Hematopoietic multipotent progenitor cell treated with erythropoietin and hydrocortisone succinate and interleukin-3 and kit ligand, for 4 days (in vitro differentiated cells): ENCODE measurements at places on chromosomes 6 and 20.

DNA sequence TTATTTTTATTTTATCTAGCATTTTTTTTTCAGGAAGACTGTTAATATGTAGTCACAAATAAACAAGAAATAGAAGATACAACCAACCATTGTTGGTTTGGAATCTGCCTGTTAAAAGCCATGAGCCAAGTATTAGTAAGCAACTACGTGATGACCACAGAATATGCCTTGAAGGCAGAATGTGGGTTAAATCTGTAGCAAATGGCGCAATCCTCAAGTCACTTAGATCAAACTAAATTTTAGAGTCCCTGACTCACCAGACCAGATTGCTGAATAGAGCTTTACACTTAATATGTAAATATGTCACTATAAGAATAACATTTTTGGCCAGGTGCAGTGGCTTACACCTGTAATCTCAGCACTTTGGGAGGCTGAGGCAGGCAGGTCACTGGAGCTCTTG lies 800.1 kb upstream of the CITED2 start:
- DNase-seq = no peak

DNA sequence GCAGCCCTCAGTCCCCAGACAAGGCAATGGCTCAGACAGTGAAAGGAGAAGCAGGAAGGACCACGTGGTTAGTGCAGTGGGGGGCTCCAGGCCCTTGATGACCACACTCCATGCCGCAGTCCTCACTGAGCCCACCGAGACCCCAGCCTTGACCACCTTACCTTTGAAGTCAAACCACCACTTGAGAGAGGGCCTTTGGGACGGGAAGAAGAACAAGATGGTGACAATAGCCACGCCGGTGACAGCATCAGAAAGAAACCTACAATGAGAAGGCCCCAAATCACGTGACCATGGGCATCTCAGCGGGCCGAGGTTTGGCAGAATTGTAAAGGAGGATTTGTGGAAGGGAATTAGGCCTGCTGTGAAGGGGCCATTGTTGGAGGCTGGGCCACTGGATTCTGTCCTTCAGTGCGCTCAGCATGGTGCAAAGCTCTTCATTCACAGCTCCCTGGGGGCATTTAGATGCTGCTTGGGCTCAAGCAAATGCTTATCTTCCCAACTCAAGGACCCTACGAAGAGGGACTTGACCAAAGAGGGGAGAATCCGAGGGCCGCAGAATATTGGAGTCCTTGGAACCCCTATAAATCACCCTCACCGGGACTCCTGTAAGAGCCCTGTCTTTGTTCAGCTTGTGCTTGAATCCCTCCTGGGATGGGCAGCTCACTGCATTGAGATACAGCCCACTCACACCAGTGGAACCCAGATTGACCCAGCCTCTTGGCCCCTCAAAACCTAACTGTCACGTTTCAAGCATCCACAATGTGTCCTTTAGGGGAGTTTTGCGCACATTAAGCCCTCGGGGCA lies 33.2 kb upstream of the OCSTAMP start:
- DNase-seq = no peak

- DNase-seq = no peak
These were observed 588 bp upstream of the NCOA3 start for GRCh38 chr20:47501116-47501481.

DNA sequence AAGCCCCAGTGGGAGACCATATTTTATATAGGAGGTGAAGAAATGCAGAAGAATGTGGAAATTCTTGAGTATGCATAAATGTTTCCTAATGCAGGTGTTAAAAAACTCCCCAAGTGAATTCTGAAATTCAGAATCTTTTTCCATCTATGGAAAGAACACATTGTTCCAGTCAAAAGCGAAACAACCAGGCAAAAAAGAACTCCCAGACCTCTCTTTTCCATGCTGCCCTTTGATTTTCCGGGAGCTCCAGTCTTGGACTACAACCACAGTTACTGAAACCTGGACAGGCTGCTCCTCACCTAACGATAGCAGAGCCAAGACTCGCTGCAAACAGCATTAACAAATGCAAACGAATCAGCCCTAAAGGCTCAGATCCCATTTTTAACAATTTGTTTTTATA lies 108.7 kb upstream of the CNKSR3 start:
- no peak for DNase-seq

DNA sequence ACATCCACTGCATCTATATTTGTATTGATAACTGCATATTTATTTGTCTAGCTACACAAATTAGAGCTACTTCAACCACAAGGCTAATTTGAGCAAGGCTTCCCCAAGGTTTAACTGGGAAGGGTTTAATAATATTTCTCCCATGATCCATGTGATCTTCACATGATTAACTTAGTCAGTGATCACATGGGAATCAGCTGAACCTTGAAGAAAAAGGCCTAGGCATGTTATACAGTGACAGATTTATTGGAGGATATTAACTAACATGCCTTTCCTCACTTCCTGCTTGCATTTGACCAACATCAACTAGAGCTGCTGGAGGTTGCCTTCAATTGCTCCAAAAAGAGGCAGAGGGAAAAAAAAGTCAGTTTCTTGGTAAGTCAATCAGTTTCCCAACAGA lies 417.0 kb downstream of the HAO1 start:
- no peak for DNase-seq

DNA sequence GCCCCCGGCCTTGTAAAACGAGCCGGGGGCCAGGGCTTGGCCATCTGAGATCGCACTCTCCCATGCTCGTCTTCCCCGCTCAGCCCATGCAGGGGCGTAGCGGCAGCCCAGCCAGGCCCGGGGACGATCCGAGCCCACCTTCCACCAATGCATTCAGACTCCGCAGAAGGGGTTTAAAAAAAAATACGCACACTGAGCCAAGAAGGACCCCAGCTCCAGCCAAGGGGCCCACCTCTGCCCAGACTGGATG lies 320 bp downstream of the GSTA4 start:
- DNase-seq = no peak

DNA sequence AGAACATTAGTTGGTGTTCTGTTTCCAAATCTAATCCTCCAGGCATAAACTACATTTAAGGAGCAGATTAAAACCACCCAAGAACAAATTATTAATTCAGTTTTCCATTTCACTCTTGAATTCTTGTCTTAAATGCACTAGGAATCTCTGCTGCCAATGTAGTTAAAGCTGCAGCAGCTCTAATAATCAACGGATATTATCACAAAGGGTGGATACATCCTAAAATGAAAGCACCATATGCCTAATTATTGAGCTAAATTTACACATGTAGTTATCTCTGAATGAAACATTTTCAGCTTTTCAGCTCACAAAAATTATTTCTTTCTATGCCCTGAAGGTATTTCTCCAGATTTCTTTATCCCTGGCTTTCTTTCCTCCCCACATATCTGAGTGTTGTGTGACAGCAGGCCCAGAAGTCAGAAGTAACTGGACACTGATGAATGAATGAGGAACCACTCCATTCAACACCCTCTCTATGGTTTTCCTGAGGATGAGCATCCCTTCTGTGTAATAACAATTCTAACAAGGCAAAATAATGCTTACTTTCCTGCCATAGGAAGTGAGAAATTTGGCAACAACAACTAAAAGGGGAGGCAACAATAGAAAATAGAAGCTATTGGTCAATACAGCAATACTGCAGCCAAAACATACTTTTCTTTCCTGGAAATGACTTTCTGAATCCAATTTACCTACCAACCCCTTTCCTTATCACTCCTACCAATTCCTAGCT lies 14.9 kb downstream of the MAN1A1 start:
- DNase-seq = no peak

GRCh38 chr20:47281376-47281775 lies 75.1 kb downstream of the ZMYND8 start:
- DNase-seq = no peak

DNA sequence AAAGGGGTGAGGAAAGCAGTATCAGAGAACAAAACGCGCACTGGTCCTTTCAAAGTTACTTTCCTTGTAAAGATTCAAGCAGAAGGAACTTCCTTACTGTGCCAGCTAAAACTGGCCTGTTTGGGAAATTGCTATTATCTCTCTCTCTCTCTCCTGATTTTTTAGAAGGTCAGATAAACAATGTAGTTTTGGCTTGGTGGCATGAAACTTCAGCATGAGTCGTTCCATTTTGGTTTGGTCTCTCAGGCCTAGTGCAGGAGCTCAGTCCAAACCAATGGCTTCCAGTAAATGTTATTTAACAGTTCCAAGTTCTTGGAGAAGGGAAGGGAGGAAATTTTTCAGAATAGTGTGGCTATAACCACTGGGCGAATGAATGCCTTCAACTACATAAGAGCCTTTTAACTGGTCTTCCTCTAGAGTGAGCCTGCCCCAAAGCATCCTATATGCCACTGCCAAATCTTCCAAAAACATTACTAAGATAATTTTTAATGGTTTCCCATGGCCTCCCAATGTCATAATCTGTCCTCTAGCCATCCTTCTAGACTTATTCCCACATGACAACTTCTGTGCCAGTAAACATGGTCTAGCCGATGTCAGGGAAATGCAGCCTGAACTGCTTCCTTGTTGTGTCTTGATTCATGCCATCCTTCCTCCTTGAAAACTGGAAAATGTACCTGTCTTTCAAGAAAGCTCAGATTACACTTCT lies 9.1 kb upstream of the SNX9 start:
- DNase-seq = no peak

GRCh38 chr6:113901482-113901881 lies 44.3 kb downstream of the MARCKS start:
- no peak for DNase-seq

DNA sequence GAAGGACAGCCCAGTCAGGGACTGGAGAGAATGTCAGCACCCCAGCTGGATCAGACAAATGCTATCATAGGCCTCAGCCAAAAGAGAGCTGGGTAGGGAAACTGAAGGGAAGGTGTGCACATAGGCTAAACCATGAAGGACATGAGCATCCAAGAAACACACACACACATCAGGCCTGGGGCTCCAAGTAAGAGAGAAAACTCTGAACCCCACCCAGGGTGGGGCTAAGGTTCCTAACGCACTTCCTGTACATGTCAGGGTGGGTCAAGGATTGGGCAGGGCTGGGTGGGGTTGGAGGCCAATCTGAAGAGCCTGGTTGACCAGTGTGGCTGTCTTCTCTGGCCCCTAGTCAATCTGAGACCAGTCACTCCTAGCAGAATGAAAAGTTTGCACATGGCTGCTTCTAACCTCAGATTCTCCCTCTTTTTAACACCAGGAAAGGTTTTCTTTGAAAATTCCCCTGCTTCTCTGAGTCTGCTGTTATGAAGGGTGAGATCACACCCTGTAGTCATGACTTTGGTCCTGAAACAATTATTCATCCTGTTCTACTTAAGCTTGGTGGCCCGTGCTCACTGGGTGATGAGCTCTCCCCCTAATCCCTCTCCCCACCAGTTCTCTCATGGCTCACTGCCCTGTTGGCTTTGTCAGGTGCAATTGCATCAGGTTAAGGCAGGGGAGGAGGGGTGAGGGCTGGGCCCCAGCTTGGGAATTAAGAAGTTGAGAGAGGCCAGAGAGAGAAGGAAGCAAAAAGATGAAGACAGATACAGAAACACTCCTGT lies 88.4 kb downstream of the MAFB start:
- DNase-seq = no peak
